Vagina (tissue), 2 donors: ENCODE measurements at places on chromosomes 4 and X. TPM values are rescaled to one million over a fixed set of nuclear protein-coding genes. Genes with fewer than 3 reads are reported as not detected.

CEP135 gene
- 6.1 TPM for total RNA-seq

CXCL1 gene
- total RNA-seq = 26.3 TPM

- no peak overlapping the region for H3K27ac ChIP-seq
- peaks cover 36% of the 10 kb centered on the region for H3K4me1 ChIP-seq
- no peaks in the 10 kb centered on the region for H3K27me3 ChIP-seq
- H3K4me3 ChIP-seq = no peak overlapping the region
- DNase-seq = no peak
Observed at GRCh38 chr4:118923891-118924290, 35.2 kb downstream of the SYNPO2 start.

GRCh38 chrX:129790146-129790545 lies 10.4 kb downstream of the SASH3 start:
- no peaks in the 10 kb centered on the region for H3K27me3 ChIP-seq
- H3K36me3 ChIP-seq = no peaks in the 10 kb centered on the region
- H3K4me3 ChIP-seq = no peak overlapping the region
- no peak overlapping the region for H3K27ac ChIP-seq
- no peak for DNase-seq
- no peaks in the 10 kb centered on the region for H3K4me1 ChIP-seq

GRCh38 chr4:76201276-76201675 lies 12.3 kb downstream of the SCARB2 start:
- no peak overlapping the region for H3K4me3 ChIP-seq
- peaks cover 78% of the 10 kb centered on the region for H3K4me1 ChIP-seq
- no peaks in the 10 kb centered on the region for H3K36me3 ChIP-seq
- peak overlapping the region; percentile 82 for H3K27ac ChIP-seq
- no peaks in the 10 kb centered on the region for H3K27me3 ChIP-seq
- DNase-seq = no peak

GRCh38 chr4:182862141-182862875 lies 54.9 kb downstream of the DCTD start:
- no peaks in the 10 kb centered on the region for H3K4me1 ChIP-seq
- DNase-seq = no peak
- H3K27me3 ChIP-seq = no peaks in the 10 kb centered on the region
- no peaks in the 10 kb centered on the region for H3K36me3 ChIP-seq
- no peak overlapping the region for H3K27ac ChIP-seq

DNA sequence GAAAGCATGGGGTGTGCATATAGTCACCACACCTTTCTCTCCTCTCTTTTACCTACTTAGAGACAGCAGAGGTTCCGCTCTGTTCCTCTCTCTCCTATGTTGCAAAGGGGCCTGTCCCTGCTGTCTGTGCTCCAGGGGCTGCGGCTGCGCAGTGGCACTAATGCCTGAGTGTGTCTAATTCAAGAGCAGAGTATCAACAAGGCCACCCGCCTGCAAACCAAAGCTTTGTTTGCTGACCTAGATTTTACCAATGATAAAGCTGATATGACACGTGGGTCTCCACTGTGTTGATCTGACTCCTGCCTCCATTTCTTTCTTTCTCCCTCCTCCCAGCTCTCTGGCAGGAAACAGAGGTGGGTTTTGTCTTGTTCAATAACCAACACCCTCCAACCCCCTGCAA lies 74.9 kb downstream of the NSG1 start:
- H3K4me3 ChIP-seq = no peak overlapping the region
- peaks cover 22% of the 10 kb centered on the region for H3K4me1 ChIP-seq
- DNase-seq = no peak
- no peak overlapping the region for H3K27ac ChIP-seq
- H3K27me3 ChIP-seq = no peaks in the 10 kb centered on the region

DNA sequence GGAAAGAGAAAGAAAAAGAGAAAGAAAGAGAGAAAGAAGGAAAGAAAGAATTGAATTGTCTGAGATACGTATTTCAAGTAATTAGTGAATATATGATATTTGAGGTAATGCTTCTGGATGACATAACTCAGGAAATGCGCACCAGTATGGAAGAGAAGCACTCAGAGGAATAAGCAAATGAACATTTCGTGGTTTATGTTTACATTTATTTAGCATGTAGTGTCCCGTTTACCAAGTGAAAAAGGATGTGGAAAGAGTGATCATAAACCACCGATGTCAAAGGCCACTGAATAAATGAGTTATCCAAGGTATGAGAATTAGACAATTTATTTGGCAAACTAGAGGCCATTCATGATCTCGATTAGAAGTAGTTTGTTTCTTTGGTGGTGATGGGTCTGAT lies 200.4 kb downstream of the ARAP2 start:
- no peaks in the 10 kb centered on the region for H3K27me3 ChIP-seq
- no peak overlapping the region for H3K4me3 ChIP-seq
- no peaks in the 10 kb centered on the region for H3K4me1 ChIP-seq
- no peaks in the 10 kb centered on the region for H3K36me3 ChIP-seq
- no peak overlapping the region for H3K27ac ChIP-seq
- DNase-seq = no peak

DNA sequence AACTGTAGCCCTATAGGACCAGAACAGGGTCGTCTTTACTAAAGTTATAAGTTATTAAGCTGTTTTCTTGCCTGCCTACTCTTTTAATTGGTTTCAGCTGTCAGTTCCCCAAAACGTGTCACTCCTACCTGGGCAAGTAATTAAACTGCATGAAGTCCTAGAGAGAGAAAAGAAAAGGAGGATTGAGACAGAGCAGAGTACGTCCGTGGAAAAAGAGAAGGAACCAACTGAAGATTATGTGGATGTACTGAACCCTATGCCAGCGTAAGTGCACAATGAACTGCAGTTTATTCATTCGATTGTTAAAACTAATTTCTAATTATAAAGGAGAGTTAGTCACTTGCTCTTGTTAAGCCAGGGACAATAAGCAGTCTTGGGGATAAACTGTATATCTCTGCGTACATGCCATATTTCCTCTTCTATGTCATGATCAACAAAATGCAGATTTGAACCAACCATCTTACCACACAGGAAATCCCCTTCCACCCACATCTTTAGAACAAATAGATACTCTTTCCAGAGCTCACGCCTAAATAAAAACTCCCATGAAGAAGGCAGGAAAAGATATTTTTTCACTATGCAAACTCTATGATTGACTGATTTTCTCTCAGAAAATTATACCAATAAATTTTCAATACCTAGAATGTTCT lies 22.8 kb downstream of the STAP1 start:
- H3K4me1 ChIP-seq = no peaks in the 10 kb centered on the region
- H3K27me3 ChIP-seq = no peaks in the 10 kb centered on the region
- no peak for DNase-seq

DNA sequence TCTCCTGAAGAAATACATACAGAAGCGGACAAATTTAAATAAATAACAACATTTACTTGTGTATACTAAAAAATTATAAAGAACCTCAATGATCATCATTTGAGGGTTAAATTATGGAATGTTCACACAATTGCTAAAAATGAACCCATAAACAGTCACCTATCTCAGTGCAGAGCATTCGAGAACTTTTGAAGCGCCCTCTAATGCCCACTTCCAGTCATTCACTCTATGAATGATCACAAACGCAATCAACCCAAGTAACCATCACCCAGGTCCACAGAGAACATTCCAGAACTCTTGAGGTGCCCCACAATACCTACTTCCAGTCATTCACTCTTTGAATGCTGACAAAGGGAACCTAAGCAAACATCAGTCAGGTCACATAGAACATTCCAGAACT lies 103.5 kb upstream of the PLAC1 start:
- H3K27me3 ChIP-seq = no peaks in the 10 kb centered on the region
- H3K36me3 ChIP-seq = no peaks in the 10 kb centered on the region
- H3K4me3 ChIP-seq = no peak overlapping the region
- no peak overlapping the region for H3K27ac ChIP-seq
- no peak for DNase-seq
- no peaks in the 10 kb centered on the region for H3K4me1 ChIP-seq

SMIM10 gene
- total RNA-seq = 13.8 TPM

MAGEB6 gene
- total RNA-seq = not detected

DNA sequence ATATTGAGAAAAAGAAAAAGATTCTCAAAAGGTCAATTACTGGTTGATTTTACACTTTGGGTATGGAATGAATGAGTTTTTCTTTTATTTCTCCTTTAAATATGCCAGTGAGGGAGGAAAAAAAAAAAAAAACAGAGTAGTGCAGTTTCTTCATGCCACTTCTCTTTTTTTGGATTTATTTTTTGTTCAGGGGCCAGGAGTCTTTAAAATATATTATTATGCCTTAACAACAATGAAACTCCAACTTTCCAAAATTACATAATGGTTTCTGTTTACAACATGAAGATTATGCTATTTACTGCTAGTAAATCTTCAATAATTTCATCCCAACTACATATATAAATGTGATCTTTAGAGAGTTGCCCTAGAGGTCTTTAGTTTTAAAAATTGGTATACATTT lies 31.9 kb downstream of the DTHD1 start:
- H3K36me3 ChIP-seq = no peaks in the 10 kb centered on the region
- no peak overlapping the region for H3K4me3 ChIP-seq
- H3K27me3 ChIP-seq = no peaks in the 10 kb centered on the region
- no peaks in the 10 kb centered on the region for H3K4me1 ChIP-seq
- no peak for DNase-seq

UGT8 gene
- 0.25 TPM for total RNA-seq

- no peak overlapping the region for H3K4me3 ChIP-seq
- H3K36me3 ChIP-seq = no peaks in the 10 kb centered on the region
- H3K27ac ChIP-seq = no peak overlapping the region
- H3K4me1 ChIP-seq = no peaks in the 10 kb centered on the region
- H3K27me3 ChIP-seq = no peaks in the 10 kb centered on the region
- no peak for DNase-seq
Observed at GRCh38 chrX:124720532-124720931, 374.2 kb downstream of the SH2D1A start.

- no peaks in the 10 kb centered on the region for H3K36me3 ChIP-seq
- H3K4me1 ChIP-seq = peaks cover 46% of the 10 kb centered on the region
- no peak overlapping the region for H3K4me3 ChIP-seq
- no peaks in the 10 kb centered on the region for H3K27me3 ChIP-seq
- no peak overlapping the region for H3K27ac ChIP-seq
Observed at GRCh38 chr4:158826057-158826456, 57.2 kb downstream of the FNIP2 start.

DNA sequence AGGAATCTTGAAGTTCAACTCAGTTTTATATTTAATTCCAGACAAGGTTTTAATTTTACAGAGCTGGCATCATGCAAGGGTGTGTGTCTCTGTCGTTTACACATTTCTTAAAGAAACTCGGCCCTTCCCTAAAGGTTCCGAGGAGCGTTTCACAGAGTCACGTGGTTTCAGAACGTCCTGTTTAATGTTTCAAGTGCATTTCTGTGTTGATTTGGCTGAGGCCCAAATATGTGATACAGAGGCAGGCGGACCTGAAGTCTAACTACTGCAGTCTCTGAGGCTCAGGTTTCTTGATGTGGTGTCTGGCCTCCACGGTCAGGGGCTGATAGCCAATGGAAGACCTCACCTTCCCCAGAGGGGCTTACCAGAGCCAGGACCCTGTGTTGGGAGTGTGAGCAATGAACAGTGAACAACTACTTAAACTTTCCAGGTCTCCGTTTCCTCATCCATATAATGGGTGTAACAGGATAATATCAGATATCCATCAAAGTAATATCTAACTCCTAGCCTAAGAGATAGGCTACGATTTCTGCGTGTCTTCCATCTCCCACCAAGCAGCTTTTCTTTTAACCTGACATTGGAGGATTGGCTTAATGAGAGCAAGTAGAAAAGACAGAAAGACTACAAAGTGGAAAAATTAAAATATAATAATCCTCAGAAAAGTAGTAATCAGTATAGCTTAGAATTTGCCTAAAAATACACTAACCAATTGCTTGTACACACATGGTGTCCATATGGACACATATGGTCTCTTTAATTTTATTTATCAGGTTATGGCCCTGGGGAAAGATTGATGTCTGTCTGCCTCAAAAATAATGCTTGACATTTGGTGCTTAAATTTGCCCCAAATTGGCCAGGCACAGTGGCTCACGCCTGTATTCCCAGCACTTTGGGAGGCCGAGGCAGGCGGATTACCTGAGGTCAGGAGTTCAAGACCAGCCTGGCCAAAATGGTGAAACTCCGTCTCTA lies 50.0 kb upstream of the TRIM2 start:
- H3K27me3 ChIP-seq = no peaks in the 10 kb centered on the region
- peak overlapping the region; percentile 57 for H3K4me3 ChIP-seq
- no peak for DNase-seq
- H3K36me3 ChIP-seq = no peaks in the 10 kb centered on the region

ARR3 gene
- not detected for total RNA-seq

BEND2 gene
- total RNA-seq = not detected

DNA sequence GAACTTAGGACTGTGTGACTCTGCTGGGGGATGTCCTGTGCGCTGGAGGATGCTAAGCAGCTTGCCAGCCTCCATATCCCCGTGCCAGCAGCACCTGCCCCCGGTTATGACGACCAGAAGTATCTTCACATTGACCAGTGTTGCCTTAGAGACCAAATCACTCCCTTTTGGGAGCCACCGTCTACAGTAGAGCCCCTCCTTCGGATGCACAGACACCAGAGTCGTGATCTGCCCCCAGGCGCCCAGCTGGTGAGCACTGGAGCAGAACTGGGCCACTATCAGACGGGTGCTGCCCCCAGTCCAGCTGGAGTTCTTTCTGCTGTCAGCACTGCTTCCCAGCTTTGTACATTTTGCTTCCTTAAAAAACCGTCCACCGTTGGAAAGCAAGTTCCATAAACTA lies 30.0 kb upstream of the TADA2B start:
- H3K27me3 ChIP-seq = no peaks in the 10 kb centered on the region
- peaks cover 61% of the 10 kb centered on the region for H3K36me3 ChIP-seq
- no peak for DNase-seq
- H3K4me1 ChIP-seq = no peaks in the 10 kb centered on the region

- no peak overlapping the region for H3K27ac ChIP-seq
- H3K4me3 ChIP-seq = no peak overlapping the region
- H3K36me3 ChIP-seq = no peaks in the 10 kb centered on the region
- H3K27me3 ChIP-seq = no peaks in the 10 kb centered on the region
Observed at GRCh38 chrX:639151-639550, 8.6 kb downstream of the SHOX start.

DNA sequence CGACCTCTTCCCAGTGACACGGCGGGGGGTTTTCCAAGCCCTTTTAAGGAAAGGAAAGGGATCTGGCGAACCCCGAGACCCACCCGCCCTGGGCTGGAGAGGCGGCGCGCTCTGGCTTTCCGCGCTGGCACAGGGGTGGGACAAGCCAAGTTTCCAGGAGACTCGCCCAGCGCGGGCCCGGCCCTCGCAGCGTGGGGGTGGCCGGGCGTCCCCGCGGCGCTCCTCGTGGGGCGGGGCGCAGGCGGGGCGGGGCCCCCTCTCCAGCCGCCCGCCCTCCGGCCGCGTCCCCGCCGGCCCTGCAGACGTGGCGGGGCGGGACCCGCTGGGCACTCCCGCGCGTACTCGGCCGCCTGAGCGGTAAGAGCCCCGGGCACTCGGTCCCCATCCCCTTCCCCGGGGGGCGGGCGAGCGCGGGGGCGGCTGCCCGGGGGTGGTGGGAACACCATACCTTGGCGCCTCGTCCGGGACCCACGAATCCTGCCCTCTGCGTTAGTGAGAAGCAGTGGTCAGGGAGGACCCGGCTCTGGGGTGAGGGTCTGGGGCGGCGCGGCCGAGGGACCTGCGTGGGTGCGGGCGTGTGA lies at the start of gene FAM114A1:
Gene FAM114A1, plus strand, starts transcription at position 329 of the 581 bp plus-strand sequence. CDS start 10,273 bp downstream, outside the sequence.
- no peaks in the 10 kb centered on the region for H3K27me3 ChIP-seq
- H3K36me3 ChIP-seq = no peaks in the 10 kb centered on the region
- DNase-seq = no peak

TMEM31 gene
- not detected for total RNA-seq

- no peaks in the 10 kb centered on the region for H3K36me3 ChIP-seq
- H3K4me3 ChIP-seq = no peak overlapping the region
- no peak for DNase-seq
- no peak overlapping the region for H3K27ac ChIP-seq
Observed at GRCh38 chrX:149433051-149433450, 72.1 kb downstream of the IDS start.
